D341Med (cell line): ENCODE measurements at places on chromosomes 2 and 18.

- no peak for DNase-seq
Measured at GRCh38 chr2:205741256-205741978, 59.1 kb downstream of the NRP2 start.

GRCh38 chr18:65365245-65365980, 385.4 kb upstream of the CDH7 start:
- DNase-seq = no peak

DNA sequence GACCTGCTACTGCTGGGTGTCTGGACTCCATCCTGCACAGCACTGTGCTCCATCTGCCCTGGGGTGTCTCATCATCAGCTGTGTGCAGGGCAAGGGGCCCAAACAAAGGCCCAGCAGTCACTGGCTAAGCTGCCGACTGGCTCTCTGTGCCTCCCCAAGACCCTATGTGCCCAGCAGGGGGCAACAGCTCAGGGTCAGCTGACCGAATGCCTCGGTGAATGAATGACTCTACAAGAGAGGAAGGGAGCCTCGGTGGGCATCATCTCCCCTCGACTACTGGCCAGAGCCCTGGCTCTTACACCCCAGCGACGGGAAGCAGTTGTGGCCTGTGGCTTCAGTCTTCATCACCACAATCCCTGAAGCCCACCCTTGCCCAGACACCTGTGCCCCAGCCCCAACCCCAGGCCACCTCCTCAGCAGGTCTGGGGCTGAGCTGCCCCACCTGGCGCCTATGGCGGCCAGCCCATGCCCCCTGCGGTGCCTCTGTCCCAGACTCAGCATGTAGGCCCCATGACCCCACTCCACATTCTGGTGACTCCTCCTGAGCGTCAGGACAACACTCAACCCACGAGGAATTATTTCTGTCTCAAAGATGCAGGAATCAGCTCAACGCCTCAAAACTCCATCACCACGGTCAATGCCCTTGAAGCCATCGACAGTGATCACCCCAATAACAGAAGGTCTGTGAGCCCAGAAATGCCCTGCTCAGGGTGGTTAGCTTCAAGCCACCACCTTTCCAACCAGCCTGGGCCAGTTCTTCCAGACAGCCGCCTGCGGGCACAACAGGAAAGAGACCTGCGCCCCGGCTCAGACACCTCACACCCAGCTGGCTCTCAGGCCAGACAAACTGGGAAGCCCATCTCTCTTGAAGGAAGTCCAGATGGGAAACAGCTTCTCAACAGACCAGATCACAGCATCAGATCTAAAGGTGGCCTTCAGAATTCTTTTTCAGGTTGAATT, 1.6 kb upstream of the GPR17 start:
- DNase-seq = no peak

GRCh38 chr18:74137920-74138538, 9.6 kb downstream of the FBXO15 start:
- no peak for DNase-seq

- no peak for DNase-seq
Measured at GRCh38 chr2:80473796-80474195, 169.2 kb upstream of the LRRTM1 start.

DNA sequence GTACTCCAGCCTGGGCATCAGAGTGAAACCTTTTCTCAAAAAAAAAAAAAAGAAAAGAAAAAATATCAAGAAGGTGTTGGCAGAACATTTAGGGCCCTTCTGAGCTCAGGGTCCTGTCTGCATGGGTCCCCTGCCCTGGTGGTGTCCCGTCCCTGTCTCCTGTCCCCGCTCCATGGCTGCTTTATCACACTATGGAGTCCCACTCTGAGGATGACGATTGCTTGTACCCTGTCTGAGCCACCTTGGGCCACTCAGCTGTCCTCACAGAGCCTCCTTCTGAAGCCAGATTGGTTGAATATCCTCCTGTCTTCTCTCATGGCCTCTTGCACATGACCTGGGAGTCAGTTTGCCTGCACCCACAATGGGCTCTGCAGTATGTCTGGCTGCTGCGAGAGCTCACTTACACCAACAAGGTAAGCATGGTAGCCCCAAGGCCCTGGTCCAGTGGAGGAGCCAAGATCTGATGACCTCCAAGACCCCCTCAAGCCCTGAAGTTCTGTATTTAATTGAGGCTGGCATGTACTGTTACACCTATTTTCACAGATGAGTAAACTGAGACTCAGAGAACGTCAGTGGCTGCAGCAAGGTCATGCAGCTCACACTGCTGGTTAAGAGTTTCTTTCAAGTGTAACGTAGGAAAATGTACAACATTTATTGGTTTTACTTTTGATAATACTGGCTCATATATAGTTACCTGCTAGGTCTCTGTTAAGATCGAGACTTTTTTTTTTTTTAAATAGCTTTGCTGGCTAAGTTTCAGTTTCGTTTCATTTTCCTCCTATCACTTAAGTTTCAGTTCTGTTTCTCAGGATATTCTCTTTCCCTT, 16.9 kb upstream of the ZCCHC2 start:
- no peak for DNase-seq

DNA sequence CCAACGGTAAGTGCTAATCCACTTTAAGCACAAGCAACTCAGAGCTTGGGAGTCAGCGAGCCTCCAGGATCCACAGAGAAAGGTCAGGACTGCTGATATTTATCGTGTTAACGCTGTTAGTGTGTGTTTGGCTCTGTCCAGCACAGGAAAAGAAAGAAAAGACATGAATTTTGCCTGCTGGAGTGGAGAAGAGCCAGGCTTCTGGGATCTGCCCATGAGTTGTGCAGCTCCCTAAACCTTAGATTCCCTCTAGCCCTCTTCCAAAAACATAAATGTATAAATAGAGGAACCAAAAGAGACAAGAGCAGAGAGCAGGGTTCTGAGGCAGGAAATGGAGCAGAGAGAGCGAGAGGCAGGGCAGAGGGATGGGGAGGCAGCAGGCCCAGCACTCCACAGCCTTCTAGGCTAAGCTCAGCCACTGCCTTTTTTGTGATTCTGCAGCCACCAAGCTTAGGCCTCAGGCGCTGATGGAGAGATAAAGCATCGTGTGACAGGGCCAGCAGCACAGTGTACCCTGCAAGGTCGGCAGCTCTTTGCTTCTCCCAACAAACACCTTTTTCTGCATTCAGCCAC, 14.5 kb upstream of the MAT2A start:
- DNase-seq = peak; percentile 49

DNA sequence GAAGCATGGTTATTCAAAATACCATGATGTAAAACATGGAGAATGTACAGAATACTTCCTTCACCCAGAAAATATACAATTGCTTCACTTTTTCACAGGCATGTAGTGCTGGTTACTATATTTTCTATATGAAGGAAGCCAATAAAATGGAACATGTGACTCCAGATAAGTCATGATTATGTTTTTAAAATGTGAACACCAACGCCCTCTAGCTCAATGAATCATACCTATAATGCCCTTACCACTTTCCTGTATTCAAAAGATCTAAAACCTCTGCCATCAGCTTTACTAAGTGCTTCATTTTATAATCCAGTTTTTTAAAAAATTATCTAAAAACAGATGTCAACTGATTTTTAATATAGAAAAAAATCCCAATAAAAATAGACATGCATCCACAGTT, 59.9 kb downstream of the SMAD2 start:
- no peak for DNase-seq

- no peak for DNase-seq
Measured at GRCh38 chr2:232315923-232316299, 62.6 kb upstream of the ALPP start.

DNA sequence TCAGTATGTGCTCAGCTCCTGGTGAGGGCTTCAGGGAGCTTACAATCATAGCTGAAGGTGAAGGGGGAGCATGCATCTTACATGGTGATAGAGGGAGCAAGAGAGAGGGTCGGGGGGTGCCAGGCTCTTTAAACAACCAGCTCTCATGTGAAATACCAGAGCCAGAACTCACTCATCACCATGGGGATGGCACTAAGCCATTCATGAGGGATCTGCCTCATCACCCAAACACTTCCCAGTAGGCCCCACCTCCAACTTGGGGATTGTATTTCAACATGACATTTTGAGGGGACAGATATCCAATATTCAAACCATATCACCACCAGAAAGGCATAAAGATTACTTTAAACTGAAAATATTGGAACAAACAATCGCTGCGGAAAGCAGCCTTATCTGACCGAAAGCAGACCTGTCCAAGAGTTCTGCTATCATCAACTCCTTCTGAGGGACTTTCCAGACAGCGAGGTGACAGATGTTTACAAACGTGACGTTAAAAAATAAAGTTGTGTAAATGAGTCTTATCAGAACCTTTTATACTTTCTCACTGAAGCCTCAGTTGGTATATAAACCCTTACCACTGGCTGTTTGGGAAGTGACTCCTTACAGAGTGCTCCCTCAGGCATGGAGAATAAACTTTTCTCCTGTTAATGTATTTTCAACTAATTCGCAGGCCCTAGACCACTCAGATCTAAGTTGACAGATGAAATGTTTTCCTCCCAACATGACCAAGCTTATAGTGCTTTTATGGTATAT, 35.5 kb upstream of the PTH2R start:
- DNase-seq = no peak

GRCh38 chr18:58578321-58578720, 50.6 kb downstream of the ALPK2 start:
- peak; percentile 70 for DNase-seq

- DNase-seq = no peak
Measured at GRCh38 chr2:214671319-214671885, 138.1 kb downstream of the BARD1 start.

DNA sequence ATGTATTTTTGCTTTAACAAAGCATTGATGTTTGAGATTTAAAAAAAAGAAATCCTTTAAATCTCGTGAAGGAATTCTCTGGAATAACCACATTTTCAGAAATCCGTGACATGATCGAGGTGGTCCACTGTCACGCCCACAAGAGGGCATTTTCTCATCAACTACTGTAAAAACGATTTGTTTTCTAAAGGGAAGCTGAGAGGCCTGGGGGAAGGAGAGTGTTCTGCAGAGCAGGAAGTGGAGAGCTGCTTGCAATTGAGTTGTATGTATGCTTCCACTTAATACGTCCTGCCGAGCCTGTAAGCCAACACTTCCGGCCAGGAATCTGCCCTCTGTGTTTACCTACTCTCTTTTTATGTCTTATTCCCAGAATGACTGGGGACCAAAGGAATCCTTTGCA, 19.4 kb downstream of the KLHL29 start:
- no peak for DNase-seq

- no peak for DNase-seq
Measured at GRCh38 chr2:218328294-218328693, 28.4 kb upstream of the CATIP start.

GRCh38 chr2:31216734-31217133, 581 bp downstream of the CAPN14 start:
- DNase-seq = no peak

DNA sequence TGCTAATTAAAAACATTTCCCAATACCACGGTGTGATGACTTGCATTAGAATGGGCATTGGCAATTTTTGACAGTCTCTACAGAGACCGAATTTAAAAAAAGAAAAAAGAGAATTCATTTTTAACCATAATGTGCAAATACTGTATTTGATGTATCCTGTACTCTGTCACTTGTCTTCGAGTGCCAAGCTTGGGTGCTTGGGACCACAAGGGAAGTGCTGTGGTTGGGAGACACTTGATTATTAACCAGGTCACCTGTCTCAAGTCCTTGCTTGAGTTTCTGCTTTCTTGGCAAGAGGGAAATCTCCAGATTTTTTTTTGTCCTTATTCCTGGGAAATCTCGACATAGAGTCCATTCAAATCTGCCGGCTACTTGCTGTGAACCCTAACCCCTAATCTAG, 209.0 kb downstream of the MC4R start:
- no peak for DNase-seq

- DNase-seq = no peak
Measured at GRCh38 chr2:237483018-237483731, 3.9 kb upstream of the MLPH start.

GRCh38 chr2:59655809-59656208, 897.6 kb downstream of the BCL11A start:
- no peak for DNase-seq

DNA sequence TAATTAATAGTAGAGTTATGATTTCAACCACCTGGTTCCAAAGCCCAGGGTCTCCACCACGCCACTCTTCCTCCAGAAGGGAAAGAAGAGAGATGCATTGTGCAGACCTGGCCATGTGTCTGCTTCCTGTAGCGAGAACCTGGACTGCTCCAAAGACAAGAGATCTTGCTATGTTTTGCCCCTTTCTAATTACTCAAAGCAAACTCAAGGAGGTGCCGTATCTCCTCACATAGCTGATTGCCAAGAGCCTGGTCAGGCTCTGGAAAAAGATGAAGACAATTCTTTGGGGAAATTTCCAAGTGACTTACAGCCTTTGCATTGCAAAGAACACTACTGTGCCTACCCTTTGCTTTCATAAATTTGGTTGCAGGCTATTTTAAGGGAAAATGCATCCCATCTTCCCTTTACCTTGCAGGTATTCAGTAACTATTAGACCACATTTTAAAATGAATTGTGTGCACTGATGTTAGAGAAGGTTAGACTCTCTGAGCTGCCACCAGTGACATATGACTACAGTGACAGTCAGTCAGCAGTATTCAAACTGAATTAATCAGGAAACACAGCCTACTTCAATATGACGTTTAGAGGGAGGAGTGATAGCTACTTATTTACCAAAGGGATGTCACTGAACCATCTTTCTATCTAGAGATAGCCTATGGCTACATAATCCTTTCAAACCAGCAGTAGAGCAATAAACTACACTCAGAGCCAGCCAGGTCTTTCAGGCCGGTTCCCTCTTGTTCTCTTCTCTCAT, 842.1 kb upstream of the FANCL start:
- no peak for DNase-seq

GRCh38 chr2:40038646-40039045, 259.6 kb upstream of the THUMPD2 start:
- DNase-seq = no peak

DNA sequence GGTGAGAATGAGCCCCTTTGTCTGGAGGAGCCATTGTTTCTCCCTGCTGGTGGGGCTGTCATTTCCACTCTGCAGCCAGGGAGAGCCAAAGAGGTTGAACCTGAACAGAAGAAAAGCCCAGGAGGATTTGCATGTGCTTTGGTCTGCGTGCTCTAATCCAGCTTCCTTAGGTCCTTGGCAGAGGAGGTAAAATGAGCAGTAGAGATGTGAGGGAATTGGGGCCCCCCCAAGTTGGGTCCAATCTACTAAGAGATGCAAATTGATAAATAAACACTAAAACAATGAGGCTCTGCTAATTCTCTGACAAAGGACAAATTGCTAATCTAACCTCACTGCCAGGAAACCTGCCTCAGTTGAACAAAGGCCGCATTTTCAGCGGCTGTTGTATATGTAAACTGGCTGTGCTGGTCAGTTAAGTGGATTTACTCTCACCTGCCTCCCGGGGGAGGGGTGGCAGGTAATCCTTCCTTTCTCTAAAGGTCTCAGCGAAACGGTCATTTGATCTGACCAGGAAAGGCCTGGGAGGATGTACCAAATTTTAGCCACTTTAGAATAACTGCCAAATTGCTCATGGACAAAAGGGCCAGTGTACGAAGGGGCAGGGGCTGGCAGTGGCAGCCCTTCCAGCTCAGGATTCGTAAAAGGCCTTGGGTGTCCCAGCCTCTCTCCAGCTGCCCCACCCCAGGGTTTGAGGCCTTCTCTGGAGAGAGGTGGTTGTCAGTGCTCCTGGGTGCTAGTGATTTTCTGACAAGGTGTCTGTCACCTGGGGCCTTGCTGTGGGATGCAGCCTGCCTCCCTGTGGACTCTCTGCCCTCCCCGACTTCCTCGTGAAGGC, 193.6 kb downstream of the MIB1 start:
- DNase-seq = no peak
